ENCODE measurements at places on chromosomes 2 and 18.

DNA sequence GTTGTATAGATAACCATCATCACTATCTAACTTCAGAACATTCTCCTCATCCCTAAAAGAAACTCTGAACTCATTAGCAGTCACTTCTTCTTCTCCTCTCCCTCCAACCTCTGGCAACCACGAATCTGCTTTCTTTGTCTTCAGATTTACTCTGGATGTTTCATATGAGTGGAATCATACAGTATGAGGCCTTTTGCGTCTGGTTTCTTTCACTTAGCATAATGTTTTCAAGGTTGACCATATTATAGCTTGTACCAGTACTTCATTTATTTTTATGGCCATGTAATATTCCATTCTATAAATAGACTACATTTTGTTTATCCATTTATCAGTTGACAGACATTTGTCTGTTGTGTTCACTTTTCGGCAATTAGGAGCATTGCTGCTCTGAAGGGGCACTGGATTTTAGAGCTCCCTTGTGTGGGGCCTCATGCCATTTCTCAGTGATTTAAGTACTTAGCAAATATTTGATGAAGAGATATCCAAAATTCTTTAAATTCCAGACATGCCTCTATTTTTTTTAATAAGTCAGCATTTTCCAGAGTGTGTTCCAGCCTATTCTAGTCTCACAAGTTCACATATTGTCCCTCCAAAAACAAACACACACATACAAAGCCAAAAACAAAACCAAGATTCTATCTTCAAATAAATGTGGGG is 22.5 kb upstream of the MAP3K20 start:
- no peak for DNase-seq

GRCh38 chr2:232406556-232407310 is at the start of gene ALPG:
Gene ALPG, plus strand, starts transcription at chr2:232406844. Its CDS starts 51 bp downstream, at chr2:232406895.
- no peak for DNase-seq

DNA sequence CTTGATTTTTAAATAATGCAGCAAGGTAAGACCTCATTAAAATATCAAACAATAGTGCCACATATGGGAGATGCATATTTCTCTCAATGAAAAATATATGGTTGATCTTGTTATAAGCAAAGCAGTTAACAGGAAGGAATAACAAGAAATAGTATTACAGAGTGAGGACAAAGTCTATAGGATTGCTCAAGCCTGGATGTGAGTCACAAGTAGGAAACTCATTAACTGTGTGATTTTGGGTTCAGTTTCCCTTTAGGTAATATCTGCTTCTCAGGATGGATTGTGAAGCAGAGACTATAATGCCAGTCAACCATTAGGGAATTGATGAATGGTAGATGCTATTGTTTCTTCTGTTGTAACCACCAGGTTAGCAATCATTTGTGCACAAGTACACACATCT is 42.9 kb upstream of the SPHKAP start:
- DNase-seq = no peak

DNA sequence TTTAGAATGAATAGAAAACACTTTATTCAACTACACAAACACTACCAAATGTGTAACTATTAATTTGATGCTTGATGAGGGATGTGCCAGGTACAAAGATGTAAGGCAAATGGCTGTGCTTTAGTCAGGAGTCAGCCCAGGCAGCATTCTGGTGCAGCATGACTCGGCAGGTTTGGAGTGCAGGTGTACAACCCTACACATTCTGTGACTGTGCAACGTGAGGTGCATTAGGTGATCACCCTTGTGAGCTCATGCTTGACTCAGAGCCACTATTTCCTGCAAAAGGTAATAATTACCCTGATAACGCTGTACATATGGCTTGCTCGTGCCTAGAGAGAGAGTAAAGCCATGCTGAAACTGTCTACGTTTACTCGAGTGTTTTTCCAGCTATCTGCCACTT is 288.7 kb upstream of the DSEL start:
- no peak for DNase-seq

DNA sequence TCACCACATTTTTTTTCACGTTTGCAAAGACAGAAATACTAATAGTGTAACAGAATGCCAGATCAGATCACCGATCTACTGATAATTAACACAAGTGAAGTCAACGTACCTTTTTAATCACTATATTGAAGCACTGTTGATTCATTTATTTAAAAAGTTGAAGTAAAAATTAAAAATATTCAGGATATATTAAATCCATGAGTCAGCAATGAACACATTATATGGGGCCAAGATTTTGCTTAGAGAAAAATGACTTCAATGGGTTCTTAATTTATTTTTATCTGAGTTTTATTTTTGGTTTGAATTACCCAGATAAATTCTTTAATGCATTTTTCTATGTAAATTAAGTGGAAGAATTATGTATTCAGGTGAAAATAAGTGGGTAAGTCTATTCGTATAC is 14.2 kb downstream of the SPHKAP start:
- DNase-seq = no peak

GRCh38 chr2:231765496-231765929 is 15.6 kb downstream of the PDE6D start:
- no peak for DNase-seq

DNA sequence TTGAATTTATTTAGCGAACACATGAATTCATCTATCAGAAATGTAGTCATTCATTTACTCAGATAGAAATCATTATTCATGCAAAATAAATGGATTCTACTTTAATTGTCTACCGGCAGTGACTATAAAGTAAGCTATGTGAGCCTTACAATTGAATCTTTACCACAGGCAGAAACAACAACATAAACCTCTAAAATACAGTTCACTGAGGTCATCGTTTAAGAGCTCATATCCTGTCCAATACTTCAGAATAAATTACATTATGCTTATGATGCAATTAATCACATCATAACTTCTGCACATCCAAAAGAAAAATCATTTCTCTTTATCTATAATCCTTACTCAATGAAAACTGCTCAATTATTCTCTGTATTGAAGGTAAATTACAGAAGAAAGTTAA is 244.7 kb downstream of the HNMT start:
- DNase-seq = no peak

DNA sequence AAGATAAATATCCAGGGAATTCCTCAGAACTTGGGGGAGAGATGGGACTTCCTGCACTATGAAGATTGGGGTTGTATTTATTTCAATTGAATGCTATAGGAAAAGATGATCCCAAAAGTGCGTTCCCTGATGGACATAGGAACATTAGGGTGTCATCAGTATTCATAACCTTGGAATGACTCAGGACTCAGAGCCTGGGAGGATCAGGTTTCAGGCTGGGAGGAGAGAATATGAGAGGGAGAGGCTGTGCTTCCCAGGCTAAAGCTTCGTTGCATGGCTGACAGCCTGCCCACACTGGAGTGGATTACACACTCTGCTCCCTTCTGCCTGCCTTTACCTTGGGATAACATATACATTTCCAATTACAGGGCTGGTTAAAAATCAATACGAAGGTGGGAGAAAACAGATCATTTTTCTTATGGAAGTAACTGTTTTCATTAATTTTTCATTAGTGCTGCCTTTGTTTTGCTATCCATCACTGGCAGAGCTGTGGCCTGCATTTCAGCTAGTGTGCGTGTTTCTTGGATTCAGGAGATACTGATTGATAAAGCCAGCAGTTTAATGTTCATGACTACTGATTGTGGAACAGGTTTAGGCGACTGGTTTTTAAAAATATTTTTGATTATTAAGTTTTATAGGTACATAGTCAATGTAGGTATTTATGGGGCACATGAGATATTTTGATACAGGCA is 118.7 kb downstream of the KCTD1 start:
- DNase-seq = no peak

GRCh38 chr2:236167297-236168109 is 683 bp downstream of the GBX2 start:
- no peak for DNase-seq

DNA sequence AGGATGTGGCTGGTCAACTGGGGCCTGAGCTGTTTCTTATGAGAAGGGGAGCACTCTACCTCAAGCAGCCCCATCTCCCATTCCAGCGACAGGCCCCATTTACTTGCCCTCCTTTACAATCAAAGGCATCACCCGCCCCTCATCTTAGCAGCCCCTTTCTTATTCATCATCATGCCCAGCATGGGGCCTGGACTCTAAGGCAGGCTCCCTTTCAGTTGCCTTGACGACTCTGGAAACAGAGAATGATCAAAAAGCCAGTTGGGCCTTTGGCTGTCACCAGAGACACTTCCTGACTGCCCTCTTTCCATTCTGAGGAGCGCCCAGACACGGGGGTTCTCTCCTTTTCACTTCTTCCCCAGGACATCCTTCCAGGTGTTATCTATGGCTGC is 11.2 kb downstream of the CELF4 start:
- DNase-seq = no peak

DNA sequence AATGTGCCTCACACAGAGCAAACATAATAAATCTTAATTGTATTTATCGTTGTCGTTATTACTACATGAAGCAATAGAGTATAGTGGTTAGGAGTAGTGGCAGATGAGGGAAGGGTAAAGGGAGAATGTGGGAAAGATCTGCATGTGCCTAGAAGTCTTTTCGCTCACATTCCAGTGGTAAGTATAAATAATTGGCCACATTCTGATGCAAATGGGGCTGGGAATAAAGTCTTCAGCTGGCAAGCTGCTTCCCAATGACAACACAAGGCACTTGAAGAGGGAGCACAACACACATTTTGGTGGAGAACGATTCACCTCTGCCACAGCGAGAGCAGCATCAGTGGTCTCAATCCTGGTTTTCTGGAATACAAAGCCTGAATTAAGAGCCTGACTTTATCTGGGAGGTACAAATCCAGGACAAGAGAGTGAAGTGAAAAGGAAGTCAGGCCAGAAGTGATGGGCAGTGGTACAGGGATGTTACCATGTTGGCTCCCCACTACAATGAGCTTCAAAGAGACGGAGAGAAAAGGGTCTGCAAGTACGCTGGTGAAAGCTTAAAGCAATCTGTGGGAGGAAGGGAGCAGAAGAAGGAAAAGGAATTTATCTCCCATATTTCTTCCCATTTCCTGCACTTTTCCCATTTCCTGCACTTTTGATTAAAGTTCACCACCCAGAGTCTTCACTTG is 112.3 kb downstream of the ARHGAP15 start:
- DNase-seq = no peak

GRCh38 chr18:36471393-36471792 is 173.9 kb downstream of the FHOD3 start:
- DNase-seq = no peak

- DNase-seq = no peak
These were observed 62.6 kb downstream of the TRPM8 start for GRCh38 chr2:233979748-233980147.

DNA sequence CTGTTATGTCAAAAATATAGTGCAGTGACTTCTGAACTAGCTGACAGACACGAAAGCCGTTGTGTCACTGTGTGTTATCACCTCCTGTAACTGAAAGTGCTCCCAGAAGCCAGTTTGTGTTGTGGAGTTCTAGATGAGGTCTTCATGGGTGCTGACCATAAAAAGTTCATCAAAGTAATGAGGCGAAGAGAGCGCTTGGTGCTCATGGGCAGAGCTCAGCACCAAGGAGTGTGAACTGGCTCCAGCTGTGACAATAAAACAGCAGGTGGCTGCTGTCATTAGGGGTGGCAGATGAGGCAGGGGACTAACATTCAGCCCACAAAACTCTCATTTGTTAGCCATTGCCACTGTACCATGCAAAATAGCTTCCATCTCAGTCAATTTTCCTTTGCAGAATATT is 151.1 kb downstream of the ZNF407 start:
- no peak for DNase-seq

DNA sequence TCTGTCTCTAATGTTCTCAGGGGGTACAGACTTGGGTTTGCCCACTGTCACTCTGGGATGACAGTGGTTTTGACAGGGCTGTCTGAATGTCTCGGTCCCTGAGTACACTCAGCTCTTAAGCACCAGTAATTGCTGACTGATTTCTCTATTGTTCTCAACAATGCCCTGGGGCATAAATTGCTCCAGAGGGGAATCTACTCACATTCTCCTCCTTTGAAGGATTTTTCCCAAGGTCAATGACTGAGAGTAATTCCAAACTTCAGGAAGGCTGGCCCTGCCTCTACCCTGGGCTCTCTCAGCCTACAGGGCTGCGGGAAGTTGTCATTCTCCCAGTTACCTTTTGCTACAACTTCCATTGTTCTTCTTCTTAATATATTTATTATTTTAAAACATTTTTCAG is 36.5 kb downstream of the MC2R start:
- no peak for DNase-seq

DNA sequence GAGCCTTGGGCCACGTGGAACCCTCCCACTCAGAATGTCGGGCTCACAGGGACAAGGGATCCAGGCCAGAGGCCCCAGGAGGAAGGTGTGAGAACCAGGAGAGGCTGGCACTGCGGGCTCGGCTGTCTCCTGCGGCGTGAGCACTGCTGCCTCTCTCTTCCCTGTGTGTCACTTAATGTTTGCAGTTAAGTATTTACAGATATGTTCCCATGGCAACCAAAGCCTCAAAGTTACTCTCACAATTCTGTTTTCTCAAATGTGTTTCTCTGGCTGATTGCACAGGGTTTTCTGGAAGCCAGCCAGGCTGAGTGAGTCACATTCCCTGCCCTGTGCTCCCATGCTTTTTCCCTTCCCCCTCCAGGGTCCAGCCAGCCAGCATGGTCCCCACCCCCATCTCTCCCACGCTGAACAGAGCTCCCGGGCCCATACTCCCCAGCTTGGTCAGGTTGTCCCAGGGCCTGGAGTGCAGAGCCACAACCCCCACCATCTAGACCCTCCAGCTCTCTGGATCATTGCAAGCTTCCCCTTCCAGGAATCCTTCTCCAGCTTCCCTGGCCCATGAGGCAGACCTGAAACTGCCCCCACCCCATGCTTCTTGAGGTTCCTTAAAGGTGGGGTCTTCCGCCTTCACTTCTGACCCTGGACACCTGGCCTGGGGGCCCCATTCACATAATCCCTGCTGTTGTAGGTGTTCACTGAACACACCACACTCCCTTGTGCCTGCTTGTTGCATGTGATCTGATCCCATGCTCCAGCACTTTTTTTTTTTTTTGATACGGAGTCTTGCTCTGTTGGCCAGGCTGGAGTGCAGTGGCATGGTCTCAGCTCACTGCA is 265.9 kb downstream of the CELF4 start:
- DNase-seq = no peak

GRCh38 chr2:117553448-117553847 is 261.0 kb upstream of the DDX18 start:
- DNase-seq = no peak

DNA sequence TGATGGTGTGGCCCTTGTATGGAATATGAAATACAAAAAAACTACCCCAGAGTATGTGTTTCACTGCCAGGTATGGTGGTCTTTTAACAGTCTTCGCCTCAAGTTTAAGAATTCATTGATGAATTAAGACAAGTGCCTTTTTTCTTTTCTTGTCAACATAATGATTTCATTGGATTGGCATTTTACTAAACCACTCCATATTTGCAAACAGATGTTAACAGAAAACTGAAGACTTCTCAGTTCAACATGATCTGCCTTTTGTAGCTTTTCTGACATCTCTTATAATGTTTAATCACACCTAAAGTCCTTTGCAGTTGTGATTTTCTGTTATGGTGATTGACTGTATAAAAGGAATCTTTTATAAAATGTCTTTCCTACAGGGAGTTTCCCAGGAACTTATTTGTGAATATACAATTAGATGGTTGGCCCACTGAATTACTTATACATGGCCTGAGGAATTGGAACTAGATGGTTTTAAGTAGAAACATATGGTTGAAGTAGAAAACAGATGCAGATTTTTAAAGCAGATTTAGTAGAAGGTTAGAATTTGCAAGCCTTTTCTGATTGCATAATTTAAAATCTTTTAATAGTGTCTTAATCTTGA is 39.7 kb downstream of the DYNC1I2 start:
- DNase-seq = no peak
